ENCODE measurements at places on chromosomes 7 and 10. TPM values are rescaled to one million over a fixed set of nuclear protein-coding genes. Genes with fewer than 3 reads are reported as not detected.

DNA sequence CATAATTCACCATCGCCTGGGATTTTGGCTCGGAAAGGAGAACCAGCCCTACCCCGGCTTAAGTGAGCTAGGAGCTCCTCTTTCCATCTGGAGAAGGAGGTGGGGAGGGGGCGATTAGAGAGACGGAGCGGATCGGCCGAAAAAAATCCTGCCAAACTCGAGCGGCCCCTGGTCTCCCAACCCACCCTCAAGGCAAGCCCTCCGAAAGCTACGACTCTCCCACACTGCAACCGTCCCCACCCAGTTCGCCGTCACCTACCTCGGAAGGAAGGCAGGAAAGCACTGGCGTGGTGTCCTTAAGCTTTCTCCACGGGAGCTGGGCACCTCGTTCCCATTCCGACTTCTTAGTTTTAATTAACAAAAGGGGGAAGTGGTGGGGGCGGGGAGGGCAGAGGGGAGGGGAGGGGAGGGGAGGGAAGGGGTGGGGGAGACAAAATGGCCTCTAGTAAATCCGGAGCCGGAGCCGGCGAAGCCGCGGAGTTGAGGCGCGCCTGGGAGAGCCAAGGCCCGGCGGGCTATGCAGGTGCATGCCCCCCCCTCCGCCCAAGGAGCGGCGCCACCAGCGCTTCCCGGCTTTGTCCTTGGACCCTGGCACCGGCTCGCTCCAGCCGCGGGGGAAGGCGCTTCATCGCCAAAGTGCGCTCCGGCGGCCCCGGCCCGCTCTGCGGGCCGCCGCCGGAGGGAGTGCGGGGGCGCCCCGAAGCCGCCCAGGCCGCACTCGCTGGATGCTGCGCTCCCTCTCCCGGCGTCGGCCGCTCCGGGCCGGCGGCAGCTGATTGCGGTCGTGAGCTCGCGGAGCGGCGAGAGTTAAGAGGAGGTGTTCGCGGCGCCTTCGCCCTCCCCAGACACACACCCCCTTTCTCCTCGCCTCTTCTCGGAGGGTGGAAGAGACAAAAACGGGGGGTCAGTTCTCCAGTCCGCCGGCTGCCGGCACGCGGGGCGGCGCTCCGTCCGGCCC is at the start of gene LRRC4:
Gene LRRC4 (minus strand): TSS at position 784 of the 958 bp plus-strand sequence. CDS start 797 bp downstream, outside the sequence.
- peak; percentile 34 for DNase-seq

DNA sequence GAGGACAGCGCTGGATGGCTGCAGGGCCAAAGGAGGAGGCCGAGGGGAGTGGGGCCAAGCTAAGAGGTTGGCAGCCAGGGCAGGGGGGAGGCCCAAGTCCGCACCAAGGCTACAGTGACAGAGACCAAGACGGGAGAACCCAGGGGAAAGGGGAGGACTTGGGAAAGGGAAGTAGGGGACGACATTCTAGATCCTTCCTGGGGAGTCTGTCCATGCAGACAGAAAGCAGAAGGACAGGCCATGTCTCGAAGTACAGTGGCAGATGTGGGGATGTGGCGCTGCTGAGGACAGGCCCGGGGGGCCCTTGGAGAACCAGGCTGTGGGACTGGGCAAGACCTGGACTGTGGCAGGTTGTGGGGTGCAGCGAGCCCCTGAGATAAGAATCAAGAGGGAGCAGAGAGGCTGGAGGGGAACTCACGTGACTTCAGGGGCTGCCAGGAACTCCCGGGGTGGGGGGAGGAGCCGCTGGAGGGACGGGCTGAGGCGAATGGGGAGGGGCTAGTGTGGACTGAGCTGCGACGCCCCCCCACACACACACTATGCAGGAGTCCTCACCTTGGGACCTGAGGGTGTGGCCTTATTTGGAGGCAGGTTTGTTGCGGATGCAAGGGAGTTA is 68.5 kb upstream of the TNRC18 start:
- DNase-seq = no peak

DNA sequence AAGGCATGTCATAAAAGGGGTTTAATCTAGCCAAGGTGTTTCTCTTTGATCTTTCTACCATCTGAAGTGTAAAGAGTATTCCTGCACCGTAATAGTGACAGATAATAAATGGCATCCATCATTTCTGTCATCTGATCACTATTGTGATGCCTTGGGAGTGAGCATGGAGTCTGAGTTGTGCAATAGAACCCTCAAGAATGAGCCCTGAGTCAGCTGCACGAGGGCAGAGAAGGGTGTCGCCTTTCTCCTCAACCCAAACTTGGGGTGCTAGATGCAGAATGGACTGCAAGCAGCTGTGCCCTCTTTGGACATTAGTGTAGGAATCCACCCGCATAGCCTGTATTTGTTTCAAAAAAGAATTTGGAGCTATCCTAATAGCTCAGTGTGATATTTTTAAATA is 115.2 kb downstream of the ZNF37A start:
- DNase-seq = no peak

GRCh38 chr7:146635205-146636032 is 518.8 kb downstream of the CNTNAP2 start:
- no peak for DNase-seq

VENTX gene
- not detected for total RNA-seq
